Pons (tissue), 1 donor: ENCODE measurements at places on chromosomes 2 and 18.

GRCh38 chr18:48022531-48023329 is 92.3 kb upstream of the SMAD2 start:
- DNase-seq: peak; percentile 88

- DNase-seq: no peak
These were observed 793.4 kb upstream of the CELF4 start for GRCh38 chr18:38358805-38359657.

DNA sequence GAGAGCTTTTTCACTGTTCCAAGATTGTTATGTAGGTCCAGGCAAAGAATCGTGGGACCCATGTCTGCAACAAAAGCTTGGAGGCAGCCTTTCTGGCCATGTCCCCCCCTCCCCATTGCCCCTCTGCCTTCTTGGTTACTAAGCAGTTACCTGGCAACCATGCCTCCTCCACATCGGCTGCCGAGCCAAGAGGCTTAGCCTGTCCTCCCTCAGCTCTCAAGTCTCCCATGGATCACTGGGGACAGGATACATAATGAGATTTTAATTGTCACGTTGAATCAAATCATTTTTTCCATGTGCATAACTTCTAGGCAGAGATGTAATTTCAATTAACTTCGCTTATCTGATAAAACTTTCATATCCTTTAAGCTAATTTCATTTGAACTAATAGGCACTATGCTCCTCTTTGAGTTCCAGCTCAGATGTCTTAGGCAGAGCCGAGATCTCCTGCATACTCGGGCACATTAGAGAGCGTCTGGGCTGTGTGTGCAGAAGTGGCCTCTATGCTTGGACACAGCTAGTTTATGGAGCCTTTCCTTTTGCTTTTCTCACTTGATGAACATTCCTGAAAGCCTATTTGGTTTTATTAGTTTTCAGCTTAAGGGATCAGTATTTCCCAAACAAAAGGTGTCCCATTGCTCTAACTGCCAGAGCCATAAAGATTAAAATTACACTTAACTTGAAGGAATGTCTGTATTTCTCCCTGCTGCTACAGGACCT is 80.7 kb downstream of the LYPD1 start:
- peak; percentile 14 for DNase-seq

DNA sequence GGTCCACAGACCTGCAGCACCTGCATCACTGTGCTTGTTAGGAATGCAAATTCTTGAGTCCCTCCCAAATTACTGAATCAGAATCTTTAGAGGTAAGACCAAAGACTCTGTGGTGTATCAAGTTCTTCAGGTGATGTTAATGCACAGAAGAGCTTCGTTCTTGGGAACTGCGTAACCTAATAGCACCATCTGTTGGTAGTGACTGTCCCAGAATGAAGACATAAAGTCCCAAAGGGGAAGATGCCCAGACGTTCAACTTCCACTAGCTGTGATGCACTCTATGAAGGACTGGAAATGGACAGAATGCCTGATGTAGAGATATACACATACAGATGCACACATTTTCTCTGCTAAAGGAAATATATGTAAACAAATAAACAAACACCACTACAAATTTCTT is 576.0 kb downstream of the LRP1B start:
- peak; percentile 95 for DNase-seq

DNA sequence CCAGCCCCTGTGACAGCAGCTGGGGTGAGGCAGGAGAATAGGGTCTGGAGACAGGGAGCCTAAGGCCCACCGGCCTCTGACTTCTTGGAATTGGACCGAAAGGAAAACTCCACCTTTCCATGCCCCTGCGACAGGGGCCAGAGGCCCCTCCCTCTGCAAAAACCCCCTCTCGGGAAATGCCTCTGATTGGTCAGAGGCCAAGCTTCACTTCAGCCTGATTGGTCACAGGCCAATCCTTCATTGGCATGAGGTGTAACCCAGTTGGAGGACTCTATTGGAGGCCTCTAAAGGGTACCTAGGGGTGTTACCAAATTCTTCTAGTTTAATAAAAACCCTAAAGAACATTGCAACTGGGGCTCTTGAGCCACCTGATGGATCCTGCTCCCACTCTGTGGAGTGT is 5.7 kb upstream of the ACKR3 start:
- no peak for DNase-seq

DNA sequence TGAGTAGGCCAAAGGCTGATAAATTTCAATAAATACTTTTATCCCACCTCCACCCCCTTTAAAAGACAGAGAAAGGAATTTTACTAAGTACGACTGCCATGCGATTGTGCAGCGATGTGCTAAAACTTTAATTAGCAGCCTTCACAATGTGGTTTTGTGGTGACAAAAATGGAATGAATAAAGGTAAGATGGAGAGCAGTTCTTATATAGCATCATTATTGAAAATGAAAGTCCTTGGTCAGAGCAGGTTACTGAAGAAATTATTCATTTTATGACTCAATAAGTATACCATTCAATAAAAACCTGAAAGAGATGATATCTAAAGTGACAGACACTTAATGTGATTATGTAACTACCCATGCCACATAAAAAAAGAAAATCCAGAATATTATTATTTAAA is 33.2 kb upstream of the MTIF2 start:
- DNase-seq: no peak

GRCh38 chr2:32691678-32692077 is 63.8 kb downstream of the TTC27 start:
- no peak for DNase-seq

GRCh38 chr2:74281141-74281975 is 61.9 kb downstream of the SLC4A5 start:
- DNase-seq: no peak

DNA sequence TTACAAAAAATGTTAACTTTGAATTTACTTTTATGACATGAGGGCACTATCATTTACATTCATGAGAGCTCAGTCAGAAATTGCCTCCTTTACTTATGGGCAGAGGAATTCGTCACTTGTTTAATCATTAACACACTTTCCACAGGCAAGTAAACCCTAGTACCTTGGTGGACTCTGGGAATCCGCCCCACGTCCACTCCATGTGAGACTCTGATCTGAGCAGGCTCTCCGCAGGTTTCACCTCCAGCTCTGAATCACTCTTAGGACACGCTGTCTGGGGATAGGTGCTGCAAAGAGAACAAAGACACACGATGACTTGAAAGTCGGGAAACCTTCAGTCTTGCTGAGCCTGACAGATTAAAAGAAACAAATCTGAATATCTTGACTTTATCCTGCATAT is 73.6 kb downstream of the LPIN2 start:
- DNase-seq: no peak

GRCh38 chr2:43265421-43265820 is 39.0 kb upstream of the ZFP36L2 start:
- no peak for DNase-seq

DNA sequence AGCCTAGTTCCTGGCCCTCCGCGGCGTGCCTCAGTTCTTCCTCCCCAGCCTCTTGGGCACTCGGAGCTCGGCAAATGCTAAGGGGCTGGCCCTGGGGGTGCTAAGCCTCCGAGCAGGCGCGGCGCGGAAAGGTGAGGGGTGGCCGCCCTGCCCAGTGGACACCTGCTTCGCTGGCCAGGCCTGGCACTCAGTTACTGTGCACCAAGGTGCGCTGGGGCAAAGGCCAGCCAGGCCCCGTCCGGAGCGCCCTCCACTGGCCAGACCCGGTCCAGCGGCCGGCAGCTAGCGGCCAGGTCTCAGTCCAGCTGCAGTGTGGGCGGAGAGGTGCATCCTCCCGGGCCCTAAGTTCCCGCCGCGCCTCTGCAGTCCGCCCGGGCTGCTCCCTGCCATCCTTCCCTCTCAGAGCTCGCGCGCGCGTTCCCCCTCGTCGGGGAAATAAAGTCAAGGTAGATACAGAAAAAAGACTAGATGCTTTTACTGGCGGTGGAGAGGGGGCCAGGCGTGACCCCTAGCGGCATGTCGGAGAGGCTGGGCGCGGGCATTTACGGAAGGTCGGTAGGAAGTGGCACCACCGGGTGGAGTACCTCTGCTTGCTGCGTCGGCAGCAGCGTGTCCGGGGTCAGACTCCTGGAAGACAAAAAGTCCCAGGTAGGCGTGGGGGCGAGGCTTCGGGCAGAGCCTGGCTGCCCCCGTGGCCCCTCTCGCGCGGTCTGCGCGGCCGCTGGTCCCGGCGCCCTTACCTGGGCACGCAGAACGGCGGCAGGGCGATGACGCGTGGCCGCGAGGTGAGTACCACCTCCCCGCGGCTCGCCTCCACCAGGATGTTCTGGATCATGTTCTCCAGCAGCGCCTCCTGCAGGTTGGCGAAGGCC is 9.4 kb upstream of the CRYBA2 start:
- DNase-seq: no peak

DNA sequence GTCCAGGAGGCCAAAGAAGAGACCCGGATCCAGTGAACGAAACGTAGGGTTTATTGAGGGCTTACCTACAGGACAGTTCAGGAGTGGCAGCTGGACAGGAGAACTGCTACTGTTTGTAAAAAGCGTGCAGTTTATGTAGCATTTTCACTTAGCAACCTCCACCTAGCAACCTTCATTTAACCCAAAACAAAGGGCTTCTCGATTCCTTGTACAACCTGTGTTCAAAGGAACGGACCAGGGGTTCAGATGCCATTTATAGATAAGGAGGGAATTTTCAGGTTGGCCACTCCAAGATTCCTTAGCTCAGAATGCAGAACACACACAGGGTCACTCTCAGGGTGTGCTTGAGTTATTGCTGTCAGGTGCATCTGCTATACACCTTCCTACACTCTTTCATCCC is 65.1 kb upstream of the YWHAQ start:
- DNase-seq: no peak

DNA sequence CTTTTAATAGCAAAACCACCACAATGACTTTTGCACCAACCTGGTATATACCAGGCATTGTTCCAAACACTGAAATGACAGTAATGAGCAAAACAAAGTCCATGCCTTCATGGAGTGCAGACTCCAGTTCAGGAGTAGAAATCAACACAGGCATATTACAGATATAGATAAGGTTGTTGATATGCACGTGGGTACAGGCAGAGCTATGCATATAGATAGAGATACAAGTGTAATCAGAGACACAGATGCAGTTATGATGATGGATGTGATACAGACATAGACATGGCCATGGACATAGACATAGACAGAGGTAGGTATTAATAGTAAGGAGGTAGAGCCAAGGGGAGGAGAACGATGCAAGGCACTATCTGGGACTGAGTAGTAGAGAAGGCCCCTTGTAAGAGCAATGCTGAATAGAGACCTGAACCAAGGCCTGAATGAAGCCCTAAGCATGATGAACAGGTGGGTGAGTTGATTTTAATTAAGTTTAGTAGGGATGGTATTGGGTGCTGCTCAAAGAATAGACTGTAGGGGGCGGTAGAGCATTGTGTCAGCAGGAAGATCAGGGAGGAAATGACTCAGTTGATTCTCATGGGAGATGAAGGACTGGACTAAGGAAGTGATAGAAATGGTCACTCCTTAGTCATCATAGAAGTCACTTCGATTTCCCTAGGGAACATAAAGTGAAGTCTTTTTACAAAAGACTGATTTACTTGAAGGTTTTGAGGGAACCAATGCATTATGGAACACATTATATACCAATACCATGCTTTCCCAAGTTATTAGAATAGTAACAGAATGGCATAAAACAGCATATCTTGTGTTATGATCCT is 39.4 kb downstream of the CMPK2 start:
- peak; percentile 35 for DNase-seq

DNA sequence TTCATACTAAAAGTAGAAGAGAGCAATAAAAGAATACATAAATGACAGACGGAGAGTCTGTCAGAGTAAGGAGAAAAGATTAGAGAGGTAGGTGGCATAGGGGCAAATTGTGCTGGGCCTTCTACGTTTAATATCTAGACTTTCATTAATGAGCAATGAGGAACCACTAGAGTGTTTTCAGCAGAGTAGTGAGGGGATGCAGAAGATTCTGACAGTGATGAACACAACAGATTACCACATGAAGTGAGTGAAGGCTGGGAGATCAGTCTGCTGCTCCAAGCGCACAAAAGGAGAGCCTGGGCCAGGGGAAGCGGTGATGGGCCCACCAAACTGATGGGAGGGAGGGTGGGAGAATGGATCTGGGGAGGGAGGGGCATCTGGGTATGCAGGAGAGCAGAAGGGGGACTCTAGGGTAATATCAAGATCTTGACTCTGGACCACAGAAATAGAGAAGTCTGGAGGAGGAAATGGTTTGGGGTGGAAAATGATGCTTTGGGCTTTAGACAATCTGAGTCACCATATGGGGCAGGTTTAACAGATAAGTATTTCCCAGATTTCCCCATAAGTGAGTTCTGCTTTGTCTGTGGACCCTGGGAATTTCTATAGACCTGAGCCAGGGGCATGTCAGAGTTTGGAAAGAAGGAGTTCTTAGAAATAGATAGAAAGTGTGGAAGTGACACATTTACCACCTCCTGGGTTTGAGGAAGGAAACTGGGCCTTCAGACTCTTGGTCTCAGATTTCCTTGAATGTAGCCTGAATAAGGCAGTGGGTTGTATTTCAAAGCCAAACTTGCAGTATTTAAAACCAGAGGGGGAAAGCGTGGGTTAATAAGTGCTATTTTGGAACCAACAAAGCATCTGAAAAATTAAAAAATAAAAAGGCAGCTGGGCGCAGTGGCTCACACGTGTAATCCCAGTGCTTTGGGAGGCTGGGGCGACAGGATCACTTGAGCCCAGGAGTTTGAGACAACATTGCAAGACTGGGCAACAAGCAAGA is 15.0 kb upstream of the IL1A start:
- DNase-seq: peak; percentile 24

GRCh38 chr2:98180456-98180855 is 93.5 kb downstream of the VWA3B start:
- no peak for DNase-seq

DNA sequence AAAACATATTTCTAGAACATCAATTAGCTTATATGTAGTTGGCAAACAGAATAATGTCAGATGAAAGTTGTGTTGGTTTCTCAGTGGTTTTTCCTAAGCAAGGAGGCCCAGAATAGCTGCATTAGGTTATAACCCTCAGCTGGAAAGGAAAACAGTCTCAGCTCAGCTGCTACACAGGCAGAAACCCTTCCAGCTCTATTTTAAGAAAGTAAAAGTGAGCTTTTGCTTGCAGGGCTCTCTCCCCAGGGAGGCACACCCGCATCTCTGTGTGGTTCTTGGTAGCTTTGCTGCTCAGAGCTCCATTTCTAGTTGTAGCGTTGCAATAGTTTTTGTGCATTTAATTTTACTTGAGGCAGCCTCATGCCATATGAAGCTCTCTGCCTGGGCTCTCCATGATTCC is 54.6 kb downstream of the PIKFYVE start:
- DNase-seq: peak; percentile 32

- DNase-seq: no peak
These were observed 75.7 kb downstream of the TTC21B start for GRCh38 chr2:165877565-165878550.

DNA sequence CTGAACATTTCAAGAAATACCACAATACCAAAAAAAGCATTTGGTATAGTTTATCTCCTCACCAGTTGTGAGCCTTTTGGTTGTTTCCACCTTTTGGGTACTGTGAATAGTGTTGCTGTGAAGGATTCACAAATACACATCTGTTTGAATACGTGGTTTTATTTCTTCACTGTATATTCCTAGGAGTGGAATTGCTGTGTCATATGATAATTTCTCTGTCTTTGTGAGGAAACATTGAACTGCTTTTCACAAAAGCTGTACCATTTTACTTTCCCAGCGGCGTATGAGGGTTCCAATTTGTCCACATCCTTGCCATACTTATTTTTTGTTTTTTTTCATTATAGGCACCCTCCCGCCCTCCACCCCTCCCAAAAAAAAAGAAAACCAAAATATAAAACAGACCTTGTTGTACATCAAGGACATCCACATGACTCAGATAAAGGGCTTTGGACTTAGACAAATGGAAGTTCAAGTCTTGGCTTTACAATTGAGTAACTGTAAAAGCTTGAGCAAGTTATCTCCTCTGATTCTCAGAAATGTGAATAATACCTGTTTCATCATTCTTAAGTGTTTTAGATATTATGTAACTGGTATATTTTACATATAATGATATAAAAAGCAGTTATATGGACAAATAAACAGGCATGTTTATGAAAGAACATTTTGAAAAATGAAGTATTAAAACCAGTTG is 19.0 kb downstream of the UBE2E3 start:
- no peak for DNase-seq
